ENCODE measurements at places on chromosomes 13 and 19.

- H3K4me1 ChIP-seq: no peaks in the 10 kb centered on the region
- H3K4me3 ChIP-seq: no peak overlapping the region
- H3K27ac ChIP-seq: peak overlapping the region; percentile 83
- no peaks in the 10 kb centered on the region for H3K27me3 ChIP-seq
- peak; percentile 87 for DNase-seq
Observed at GRCh38 chr19:12779162-12779993, 4.0 kb upstream of the HOOK2 start.

DNA sequence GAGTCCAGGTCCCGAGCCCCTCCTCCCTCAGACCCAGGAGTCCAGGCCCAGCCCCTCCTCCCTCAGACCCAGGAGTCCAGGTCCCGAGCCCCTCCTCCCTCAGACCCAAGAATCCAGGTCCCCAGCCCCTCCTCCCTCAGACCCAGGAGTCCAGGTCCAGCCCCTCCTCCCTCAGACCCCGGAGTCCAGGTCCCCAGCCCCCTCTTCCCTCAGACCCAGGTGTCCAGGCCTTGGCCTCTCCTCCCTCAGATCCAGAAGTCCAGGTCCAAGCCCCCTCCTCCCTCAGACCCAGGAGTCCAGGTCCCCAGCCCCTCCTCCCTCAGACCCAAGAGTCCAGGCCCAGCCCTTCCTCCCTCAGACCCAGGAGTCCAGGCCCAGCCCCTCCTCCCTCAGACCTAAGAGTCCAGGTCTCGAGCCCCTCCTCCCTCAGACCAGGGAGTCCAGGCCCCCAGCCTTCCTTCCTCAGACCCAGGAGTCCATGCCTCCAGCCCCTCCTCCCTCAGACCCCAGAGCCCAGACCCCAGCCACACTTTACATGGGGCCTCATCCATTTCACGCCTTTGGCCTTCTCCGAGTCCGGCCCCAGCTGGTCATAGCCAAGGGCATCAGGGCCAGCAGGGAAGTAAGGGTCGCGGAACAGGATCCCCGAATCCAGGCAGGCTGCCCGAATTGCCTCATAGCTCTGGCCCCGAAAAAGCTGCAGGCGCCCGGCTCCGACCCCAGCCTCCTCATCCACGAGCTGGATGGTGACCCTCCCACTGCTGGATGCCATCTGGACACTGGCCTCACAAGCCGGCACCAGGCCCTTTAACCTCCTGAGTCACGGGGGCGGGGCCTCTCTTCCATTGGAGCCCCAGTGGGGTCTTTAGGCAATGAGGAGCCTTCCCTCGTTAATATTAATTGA, 628 bp downstream of the CAPN12 start:
- no peak for DNase-seq
- no peak overlapping the region for H3K4me3 ChIP-seq
- H3K27ac ChIP-seq: no peak overlapping the region
- no peaks in the 10 kb centered on the region for H3K4me1 ChIP-seq
- H3K36me3 ChIP-seq: no peaks in the 10 kb centered on the region

DNA sequence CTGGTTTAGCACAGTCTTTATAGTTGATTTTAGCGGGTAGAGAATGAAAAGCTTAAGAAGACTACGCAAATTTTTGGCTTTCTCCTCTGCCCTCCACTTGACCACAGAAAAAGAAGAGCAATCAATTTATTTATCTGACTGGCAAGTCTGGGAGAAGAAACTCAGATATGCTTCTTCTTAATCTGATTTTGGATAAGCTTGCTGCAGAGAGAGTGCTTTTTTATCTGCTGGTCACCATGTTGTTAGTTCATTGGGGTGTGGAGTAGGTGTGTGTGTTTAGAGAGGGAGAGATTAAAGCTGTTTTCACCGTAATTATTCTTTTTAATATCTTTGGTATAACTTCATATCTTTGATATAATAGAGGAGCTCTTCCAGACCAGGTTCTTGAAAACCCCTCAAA, 471.4 kb upstream of the SLC10A2 start:
- H3K4me3 ChIP-seq: no peak overlapping the region
- H3K27me3 ChIP-seq: peaks cover 2% of the 10 kb centered on the region
- H3K4me1 ChIP-seq: no peaks in the 10 kb centered on the region
- H3K36me3 ChIP-seq: no peaks in the 10 kb centered on the region
- DNase-seq: no peak

DNA sequence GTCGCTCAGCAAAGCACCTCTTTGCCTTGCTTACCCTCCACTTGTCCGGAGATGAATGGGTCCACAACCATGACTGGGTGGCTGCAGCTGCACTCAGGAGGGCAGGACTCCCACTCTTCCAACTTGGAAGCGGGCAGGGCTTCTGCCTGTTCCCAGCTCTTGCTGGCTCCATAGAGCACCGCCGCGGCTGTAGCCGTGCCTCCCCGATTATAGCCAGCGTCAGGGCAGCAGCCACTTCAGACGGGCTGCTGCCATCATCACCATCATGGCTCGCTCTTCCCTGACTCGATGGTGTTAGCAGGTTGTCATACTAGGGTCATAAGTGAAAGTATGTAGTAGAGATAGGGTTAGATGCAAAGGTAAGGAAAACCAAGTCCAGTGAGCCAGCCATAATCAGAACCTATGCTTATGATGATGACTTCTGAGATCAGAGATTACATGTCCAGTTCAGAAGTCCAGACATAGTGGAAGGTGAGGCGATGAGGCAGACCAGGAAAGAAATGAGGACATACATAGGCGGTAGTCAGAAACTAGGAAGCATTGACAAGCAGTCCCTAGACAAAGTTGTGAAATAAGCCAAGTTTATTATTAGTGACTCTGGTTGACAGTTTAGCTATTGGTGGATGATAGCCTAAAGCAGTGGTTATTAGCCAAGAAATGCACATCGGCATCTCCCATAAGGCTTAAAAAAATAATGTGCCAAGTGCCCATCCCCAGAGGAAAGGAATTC, 4.4 kb upstream of the INTS6 start:
- no peak overlapping the region for H3K27ac ChIP-seq
- no peaks in the 10 kb centered on the region for H3K4me1 ChIP-seq
- H3K36me3 ChIP-seq: no peaks in the 10 kb centered on the region
- H3K4me3 ChIP-seq: no peak overlapping the region
- no peak for DNase-seq

DNA sequence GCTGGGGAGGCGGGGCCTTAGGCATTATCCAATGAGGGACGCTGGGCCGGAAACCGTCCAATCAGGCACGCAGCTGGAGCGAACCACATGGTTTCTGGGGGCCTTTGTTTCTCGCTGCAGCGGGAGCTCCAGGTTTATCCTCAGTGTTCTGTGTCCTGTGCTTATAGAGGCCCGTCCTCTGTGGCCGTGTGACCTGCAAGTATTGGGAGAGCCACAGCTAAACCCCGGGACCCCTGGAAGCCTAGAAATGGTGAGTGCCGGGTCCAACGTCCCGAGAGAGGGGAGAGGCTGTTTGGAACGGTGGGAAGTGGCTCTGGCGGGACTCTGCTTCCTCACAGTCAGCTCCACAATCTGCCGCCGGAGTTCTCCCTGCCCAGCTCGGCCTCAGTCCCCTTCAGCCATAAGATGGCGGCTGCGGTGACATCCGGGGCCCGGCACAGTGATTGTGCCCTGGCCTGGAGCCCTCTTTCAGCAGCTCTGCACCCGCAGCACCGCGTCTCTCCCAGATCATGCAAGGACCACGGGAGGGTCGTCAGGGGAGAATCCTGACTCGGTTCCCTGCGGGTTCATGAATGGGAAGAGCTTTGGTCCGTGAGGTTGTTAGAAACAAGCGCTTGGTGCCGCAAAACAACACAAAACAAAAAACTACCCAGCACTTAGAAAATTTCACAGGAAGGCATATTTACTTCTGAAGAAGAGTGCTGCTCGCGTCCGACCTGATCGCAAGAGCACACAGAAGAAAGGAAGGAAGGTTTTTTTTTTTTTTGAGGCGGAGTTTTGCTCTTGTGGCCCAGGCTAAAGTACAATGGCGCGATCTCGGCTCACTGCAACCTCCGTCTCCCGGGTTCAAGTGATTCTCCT, at the start of gene ZNF253:
Gene ZNF253, plus strand, starts transcription at position 133 of the 861 bp plus-strand sequence. Its CDS starts 115 bp downstream, at position 248.
- H3K4me1 ChIP-seq: no peaks in the 10 kb centered on the region
- H3K36me3 ChIP-seq: no peaks in the 10 kb centered on the region
- DNase-seq: peak; percentile 98
- peak within 1 kb of the TSS; percentile 80 for H3K4me3 ChIP-seq

GRCh38 chr13:97319113-97319720, 97.1 kb downstream of the MBNL2 start:
- H3K4me3 ChIP-seq: no peak overlapping the region
- DNase-seq: no peak
- no peak overlapping the region for H3K27ac ChIP-seq
- peaks cover 4% of the 10 kb centered on the region for H3K4me1 ChIP-seq
- no peaks in the 10 kb centered on the region for H3K27me3 ChIP-seq

DNA sequence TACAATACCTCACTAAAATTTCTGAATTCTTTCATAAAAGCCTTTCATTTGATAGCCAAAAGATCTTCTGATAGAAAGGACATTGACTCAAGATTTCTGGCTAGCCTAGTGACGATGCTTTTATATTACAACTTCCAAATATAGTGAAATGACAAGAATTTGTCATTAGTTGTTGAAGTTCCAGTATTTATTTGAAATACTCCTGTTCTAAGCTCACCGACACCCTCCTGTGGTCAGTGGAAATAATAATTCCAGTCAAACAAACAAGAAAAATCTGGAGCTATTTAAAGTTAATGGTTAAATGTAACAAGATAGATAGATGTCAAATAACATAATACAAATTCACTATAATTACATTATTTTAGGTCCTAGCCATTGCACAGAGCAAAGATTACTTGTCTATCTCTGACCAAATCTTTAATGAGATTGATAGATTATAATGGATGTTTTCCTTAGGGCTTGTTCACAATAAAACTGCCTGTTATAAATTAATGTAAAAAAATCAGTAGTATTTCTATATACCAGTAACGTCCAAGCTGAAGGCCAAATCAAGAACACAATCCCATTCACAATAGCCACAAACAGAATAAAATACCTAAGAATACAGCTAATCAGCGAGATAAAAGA, 195.5 kb downstream of the RGCC start:
- no peaks in the 10 kb centered on the region for H3K36me3 ChIP-seq
- no peak overlapping the region for H3K27ac ChIP-seq
- no peaks in the 10 kb centered on the region for H3K4me1 ChIP-seq
- H3K4me3 ChIP-seq: no peak overlapping the region

GRCh38 chr13:20461481-20461859, 64.2 kb downstream of the CRYL1 start:
- no peaks in the 10 kb centered on the region for H3K4me1 ChIP-seq
- no peak overlapping the region for H3K27ac ChIP-seq
- no peak overlapping the region for H3K4me3 ChIP-seq

- no peaks in the 10 kb centered on the region for H3K27me3 ChIP-seq
- no peak for DNase-seq
- H3K36me3 ChIP-seq: no peaks in the 10 kb centered on the region
- H3K4me3 ChIP-seq: no peak overlapping the region
- no peak overlapping the region for H3K27ac ChIP-seq
Observed at GRCh38 chr19:14150041-14150769, 13.8 kb upstream of the ASF1B start.

GRCh38 chr13:84038001-84038400, 155.7 kb upstream of the SLITRK1 start:
- no peak for DNase-seq
- H3K27ac ChIP-seq: no peak overlapping the region
- H3K4me1 ChIP-seq: no peaks in the 10 kb centered on the region
- H3K36me3 ChIP-seq: no peaks in the 10 kb centered on the region
- no peaks in the 10 kb centered on the region for H3K27me3 ChIP-seq
- H3K4me3 ChIP-seq: no peak overlapping the region

DNA sequence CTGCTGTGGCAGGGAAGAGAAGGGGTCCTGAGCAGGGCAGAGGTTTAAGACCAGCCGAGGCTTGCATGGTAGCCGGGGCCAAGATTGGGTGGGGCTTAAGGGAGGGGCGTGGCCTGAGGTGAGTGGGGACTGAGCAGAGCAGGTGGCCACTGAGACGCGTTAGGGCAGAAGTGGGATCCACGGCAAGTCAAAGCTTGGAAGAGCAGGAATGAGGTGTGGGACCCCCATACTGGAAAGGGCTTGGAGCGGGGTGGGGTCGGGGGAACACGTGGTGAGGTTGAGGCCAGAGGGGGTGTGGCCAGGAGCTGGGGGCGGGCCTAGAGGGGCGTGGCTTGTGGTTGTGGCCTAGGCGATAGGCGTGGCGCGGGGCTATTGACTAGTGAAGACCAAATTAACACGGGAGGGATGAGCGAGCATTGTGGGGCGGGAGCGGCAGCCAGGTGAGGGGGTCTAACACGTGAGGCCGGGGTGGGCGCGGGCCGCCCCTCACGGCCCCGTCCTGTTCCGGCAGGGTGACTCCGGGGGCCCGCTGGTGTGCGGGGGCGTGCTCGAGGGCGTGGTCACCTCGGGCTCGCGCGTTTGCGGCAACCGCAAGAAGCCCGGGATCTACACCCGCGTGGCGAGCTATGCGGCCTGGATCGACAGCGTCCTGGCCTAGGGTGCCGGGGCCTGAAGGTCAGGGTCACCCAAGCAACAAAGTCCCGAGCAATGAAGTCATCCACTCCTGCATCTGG, 3.3 kb downstream of the CFD start:
- peak; percentile 81 for DNase-seq
- no peak overlapping the region for H3K27ac ChIP-seq
- no peak overlapping the region for H3K4me3 ChIP-seq
- no peaks in the 10 kb centered on the region for H3K27me3 ChIP-seq
- no peaks in the 10 kb centered on the region for H3K36me3 ChIP-seq
- no peaks in the 10 kb centered on the region for H3K4me1 ChIP-seq

DNA sequence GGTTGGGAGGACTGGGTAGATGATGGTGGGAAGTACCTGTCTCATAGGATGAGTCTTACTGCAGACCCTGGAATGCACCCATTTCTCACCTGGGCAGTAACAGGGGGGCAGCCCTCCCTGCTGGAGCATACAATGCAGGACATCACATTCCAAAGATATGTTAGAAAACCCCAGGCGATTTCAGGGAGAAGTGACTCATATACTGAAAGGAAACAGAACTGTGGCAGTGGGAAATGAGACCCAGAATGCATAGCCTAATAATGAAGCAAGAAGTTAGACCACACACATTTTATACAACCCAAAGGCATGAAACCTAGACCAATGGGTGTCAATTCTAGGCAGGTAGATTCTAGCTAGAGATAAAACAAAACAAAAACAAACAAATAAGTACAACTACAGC, 402.7 kb downstream of the IRS2 start:
- no peaks in the 10 kb centered on the region for H3K36me3 ChIP-seq
- H3K4me1 ChIP-seq: no peaks in the 10 kb centered on the region
- no peak overlapping the region for H3K27ac ChIP-seq
- no peak for DNase-seq

DNA sequence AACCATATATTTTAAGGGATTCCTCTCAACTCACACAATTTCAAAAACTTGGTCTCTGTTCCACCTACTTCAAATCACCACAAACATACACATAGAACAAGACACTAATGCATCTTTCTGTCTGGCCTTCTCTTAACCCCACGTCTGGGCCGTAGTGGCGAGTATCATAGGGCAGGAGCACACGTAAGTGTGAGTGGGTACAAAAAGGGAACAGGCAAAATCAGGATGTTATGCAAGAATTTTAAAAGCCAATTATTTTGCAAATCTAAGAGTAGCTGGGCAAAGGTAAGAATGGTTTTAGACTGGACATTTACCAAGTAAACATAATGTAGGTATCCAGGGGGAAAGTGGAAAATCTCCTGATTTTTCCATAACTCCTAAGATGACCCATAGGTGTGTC, 35.1 kb downstream of the MTMR6 start:
- H3K36me3 ChIP-seq: peaks cover 9% of the 10 kb centered on the region
- no peak overlapping the region for H3K4me3 ChIP-seq
- no peak for DNase-seq
- no peak overlapping the region for H3K27ac ChIP-seq
- no peaks in the 10 kb centered on the region for H3K4me1 ChIP-seq

GRCh38 chr13:20901668-20902437, 693 bp downstream of the XPO4 start:
- peak overlapping the region; percentile 61 for H3K4me3 ChIP-seq
- DNase-seq: no peak
- H3K4me1 ChIP-seq: no peaks in the 10 kb centered on the region

Measured in aorta (tissue), 5 donors.